ENCODE measurements at places on chromosomes 6 and 20. TPM values are rescaled to one million over a fixed set of nuclear protein-coding genes. Genes with fewer than 3 reads are reported as not detected.

GRCh38 chr20:32886652-32887051, 27.9 kb downstream of the EFCAB8 start:
- no peak for DNase-seq

- DNase-seq, result peak; percentile 62
Measured at GRCh38 chr6:170152124-170152926, 138.6 kb downstream of the DLL1 start.

DNA sequence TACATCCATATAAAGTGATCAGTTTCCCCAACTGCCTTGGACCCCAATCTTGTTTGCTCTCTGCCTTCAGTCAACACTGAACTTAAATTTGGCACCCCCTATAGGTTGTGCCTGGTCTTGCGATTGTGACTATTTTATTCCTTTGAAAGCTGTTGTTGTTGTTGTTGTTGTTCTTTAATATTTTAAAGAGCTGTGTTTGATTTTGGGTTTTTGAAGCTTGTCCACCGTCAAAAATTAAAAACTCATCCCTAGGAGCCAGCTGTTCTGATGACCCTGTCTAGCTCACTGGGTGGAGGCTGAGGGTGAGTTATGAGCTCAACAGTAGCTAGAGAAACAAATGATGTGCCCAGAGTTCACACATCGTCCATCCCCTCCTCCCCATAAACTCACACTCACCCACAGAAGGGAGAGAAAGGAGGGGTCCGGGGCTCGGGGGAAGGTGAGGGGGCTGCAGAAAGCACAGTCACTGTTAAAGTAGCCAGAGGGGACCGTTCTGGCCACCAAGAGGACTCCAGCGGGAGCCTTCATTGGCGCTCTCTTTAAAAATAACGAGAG, 4.0 kb downstream of the SIM1 start:
- DNase-seq, result no peak

SRPK1 gene
- total RNA-seq, result 64.1 TPM

SLC26A8 gene
- total RNA-seq, result 0.33 TPM

DNA sequence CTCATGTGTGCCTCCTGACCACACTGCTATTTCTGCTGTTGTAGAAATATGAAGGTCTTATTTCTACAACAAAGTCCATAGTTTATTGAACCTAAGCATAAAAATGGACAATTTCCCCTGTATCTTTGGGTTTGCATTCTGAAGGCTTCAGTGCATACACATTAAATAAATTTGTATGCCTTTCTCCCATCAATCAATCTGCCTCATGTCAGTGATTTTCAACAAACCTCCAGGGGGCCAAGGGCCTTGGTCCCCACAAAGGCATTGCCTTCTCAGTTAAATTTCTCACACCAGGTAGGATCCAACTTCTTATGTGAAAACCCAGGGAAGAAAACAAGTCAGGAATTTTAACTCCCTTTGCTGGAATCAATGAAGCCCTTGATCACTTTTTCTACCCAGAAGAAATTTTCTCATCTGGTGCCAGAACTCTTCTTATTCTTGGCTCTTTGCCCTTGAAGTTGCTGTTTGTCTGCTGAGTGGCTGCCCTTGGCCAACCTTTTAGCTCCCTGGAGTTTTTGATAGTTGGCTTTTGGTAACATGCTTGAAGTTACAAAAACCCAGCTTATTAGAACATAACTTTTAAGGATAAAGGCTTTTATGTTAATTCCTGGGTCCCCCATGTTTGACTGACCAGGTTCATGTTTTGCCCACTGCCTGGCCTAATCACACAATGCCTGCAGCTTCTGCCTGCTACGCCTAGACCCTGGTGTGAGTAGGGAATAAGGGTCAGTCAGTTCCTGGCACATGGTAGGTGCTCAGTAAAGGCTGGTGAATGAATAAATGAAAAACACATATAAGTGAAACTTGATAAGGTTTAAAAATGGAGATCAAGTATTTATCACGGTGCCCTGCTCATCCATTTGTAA, 37.0 kb downstream of the SHLD1 start:
- no peak for DNase-seq

- DNase-seq, result peak; percentile 12
Measured at GRCh38 chr6:44036699-44037101, 90.6 kb downstream of the MRPL14 start.

DEFB132 gene
- total RNA-seq, result 0.31 TPM

GRCh38 chr6:107756660-107757355, 67.3 kb downstream of the SCML4 start:
- DNase-seq, result no peak
